ENCODE measurements at places on chromosomes 1 and 21.

GRCh38 chr1:93672069-93672468, 9.6 kb downstream of the BCAR3 start:
- DNase-seq, result no peak

GRCh38 chr1:171583591-171584201, 38.3 kb upstream of the MYOCOS start:
- DNase-seq, result no peak

GRCh38 chr1:229781453-229781852, 155.4 kb downstream of the URB2 start:
- no peak for DNase-seq

DNA sequence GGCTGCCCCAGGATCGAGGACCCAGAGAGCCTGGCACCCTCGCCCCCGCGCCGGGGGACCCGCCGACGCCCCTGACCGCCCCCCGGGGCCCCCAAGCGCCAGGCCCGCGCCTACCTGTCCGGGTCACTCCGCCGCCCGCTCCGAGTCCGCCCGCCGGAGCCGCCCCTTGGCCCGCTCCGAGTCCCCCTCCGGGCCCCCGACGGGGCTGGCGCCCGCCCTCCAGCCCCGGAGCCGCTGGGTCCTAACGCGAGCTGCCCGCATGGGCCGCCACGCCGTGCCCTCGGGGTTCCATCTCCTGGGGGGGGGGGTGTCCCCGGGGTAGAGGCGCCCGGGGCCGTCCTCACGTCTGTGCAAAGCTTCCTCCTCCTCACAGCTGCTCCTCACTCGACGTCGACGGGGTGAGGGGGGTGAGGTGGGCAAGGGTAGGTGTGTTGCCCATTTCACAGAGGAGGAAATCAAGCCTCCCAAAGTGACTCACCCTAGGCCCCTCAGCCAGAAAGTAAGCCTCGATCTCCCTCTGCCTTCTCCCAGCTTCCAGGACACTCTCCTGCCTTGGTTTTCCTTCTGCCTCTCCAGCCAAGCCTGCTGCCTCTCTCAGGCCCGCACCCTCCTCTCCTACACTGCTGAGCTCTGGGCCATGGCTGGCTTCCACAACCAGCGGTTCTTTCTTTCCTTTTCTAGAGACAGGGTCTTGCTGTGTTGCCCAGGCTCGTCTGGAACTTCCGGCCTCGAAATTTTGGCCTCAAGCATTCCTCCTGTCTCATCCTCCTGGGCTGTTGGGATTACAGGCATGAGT, at the start of gene MFAP2:
MFAP2 (minus strand) TSS at position 148 of the 796 bp plus-strand sequence. CDS start 2,347 bp downstream, outside the sequence.
- peak; percentile 58 for DNase-seq

- no peak for DNase-seq
Measured at GRCh38 chr1:37234941-37235418, 200.7 kb upstream of the GRIK3 start.

Data from AG08395 (cell line).